Gastrocnemius medialis (tissue), 4 donors: ENCODE measurements at places on chromosomes 5 and 9.

DNA sequence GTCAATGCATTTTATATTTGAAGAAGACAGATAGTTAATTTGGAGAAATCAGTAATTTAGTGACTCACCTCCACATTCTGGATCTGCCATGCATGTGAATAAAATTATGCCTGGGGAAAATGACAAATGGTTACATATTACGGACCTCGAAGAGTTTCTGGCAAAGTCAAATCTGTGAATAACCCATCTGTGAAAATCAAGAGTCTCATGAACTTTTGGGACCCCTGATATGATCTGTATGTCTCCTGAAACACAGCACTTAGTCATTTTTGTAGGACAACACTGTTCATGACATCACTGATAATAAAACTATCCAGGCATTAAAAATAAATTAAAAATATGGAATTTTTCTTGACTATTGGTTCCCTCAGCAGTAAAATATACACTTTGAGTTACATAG, 584.5 kb downstream of the TLE4 start:
- DNase-seq = no peak

GRCh38 chr5:107295914-107296313, 374.8 kb downstream of the EFNA5 start:
- no peak for DNase-seq

GRCh38 chr9:92774274-92774673, 9.6 kb upstream of the BICD2 start:
- no peak for DNase-seq

DNA sequence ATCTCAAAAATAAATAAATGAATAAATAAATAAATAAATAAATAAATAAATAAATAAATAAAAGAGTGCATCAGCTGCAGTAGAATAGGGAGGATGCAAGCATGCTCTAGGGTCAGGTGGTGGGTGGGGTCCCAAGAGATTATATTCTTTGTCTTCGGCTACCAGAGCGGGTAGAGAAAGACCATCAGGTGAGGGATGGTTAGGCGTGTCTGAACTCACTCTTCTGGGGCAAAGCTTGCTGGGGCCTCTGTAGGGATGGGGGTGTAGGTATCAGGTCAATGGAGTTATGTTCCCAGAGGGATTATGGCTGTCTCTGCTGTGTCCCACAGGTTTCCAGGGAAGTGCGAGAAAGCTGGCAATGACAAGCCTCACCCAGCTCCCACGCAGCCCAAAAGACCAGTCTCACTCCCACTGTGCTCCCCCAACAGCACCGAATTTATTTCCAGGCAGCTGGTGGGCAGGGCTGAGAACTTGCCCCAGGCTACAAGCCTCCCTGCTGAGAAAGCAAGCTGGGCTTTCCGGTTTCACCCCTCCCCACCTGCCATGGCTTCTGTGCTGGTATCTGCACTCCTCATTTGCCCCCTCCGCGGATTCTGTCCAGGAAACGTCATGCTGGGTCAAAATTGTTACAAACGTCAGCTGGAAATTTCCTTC, 180.8 kb downstream of the LURAP1L start:
- no peak for DNase-seq

DNA sequence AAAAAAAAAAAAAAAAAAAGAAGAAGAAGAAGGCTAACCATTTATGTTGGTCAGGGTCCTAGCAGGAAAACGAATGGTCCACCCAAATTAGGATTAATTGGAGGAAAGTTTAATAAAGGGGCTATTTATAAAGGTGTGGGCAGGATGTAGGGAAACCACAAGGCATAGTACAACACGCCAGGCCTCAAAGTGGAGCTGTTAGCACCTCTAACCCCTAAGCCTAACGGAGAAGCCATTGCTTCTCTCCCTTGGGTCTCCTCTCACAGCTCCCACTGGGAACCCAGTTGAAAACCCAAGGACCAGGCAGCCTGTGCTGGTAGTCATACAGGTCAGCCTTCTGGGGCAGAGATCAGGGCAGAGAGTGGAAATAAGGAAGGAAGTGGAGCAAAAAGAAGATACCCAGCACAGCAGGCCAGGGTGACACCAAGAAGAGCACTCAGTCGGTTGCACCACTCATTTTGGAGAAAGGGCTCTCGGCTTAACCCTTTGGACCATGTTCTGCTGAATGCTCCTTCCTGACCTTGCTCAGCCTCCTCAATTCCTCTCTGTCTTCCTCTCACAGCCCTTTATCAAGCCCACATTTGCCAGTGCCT, 8.8 kb upstream of the GLIPR2 start:
- no peak for DNase-seq

GRCh38 chr5:83450183-83450966, 21.2 kb upstream of the VCAN start:
- no peak for DNase-seq

DNA sequence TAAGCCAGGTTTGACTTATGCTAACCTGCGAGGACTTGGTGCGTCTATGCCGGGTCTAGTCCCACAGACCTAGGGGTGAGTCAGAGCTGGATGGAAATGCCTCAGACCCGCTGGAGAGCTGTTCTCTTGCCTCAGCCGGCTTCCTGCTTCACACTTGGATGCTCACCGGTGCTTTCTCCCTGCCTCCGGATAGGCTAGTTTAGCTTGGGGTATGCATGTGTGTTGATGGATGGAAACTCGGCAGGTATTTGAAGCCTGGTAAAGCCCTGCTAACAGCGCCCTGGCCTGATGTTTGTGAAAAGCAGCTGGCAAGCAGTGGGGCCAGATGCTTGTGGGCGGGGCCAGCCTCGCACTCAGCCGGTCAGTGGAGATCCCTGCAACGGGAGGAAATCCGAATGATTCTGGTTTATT, 29.3 kb downstream of the PRRC2B start:
- DNase-seq = no peak

- DNase-seq = no peak
These were observed 21.4 kb downstream of the AGXT2 start for GRCh38 chr5:35026280-35026840.

DNA sequence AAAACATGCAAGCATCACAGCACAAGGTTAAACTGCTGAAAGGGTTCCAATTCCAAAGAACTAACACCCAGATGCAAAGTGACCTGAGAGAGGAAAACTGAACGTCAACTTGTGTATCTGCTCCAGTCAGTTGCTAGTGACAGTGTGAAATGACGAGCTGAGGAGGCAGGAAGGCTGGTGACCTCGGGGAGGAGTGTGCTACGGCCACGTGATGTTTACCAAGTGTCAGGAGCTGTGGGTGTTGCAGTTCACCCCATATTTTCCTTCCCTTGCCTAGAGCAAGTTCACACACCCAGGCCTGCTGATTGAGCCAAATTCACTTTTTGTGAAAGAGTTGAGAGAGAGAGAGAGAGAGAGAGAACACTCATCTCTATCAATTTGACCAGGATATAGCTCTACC, 231.6 kb upstream of the ANKH start:
- no peak for DNase-seq

DNA sequence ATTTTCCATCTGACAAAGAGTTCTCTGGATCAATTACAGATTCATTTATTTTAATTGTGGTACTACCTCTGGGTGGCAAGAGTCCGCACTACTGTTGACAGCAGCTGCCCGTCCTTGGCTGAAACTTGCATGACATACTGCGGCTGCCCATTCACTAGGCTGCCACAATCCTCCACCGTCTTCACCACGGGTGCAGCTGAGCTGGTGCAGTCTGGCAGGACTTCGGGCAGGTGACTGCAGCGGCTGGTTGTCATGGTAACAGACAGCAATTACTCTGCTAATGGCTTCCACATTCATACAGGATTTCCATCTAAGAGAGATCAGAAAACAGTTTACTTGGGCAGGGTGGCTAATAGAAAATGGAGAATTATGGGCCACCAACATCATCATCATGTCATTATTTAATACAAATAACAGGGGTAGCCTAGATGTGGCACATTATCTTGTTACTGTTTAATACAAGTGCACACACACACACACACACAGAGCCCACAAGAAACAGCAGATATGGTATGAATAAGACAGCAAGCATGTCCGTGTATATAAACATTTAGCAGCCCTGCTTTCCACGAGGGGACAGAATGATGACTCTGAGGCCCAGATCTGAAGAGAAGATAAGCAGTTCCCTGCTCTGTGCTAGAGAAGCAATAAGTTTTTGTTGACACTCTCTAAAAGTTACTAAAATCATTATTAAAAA, 112.3 kb downstream of the MARCHF3 start:
- no peak for DNase-seq

DNA sequence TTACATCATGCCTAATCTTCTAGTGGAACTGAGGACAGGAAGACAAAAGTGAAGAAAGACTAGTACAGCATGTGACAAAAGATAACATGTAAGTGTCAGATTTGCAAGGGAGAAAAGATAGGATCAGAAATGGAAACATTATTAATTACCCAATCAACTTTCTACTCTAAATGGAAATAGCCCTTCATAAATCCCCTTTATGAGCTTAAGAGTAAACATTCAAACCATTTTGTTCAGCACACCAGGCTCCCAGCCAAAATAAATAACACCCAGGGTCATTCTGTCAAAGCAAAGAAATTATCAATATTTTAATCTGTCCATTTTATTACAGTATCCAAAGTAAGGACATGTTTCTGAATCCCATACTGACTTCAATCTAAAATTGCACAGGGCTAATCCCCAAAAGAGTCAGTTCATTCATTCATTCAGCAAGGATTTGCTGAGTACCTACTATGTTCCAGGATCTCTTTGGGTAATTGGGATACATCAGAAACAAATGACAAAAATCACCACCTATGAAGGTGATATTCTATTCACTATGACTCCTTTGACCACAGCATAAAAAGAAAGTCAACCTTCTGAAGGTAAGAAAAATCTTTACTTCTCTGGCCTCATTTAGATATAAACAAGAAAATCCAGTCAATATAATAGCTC, 5.3 kb downstream of the PRELID2 start:
- DNase-seq = no peak

DNA sequence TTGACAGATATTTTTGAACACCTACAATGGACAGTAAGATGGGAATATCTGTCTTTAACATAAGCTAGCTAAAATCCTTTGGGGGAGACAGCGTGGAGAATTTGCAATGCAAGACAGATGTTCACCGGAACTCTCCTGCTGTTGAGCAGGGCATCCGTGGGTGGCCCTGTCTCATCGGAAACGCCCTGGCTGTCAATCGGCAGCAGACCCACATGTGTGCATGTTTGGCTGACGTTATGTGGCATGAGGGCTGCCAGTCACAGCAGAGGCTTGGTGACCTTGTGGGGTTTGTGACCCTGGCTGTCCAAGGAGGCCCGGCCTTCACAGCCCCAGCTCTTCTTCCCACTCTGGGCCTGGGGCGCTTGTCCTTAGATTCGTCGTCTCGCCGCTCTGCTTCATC, 129.7 kb upstream of the OTULINL start:
- DNase-seq = no peak

GRCh38 chr5:176606032-176606431, 3.9 kb downstream of the GPRIN1 start:
- DNase-seq = no peak

DNA sequence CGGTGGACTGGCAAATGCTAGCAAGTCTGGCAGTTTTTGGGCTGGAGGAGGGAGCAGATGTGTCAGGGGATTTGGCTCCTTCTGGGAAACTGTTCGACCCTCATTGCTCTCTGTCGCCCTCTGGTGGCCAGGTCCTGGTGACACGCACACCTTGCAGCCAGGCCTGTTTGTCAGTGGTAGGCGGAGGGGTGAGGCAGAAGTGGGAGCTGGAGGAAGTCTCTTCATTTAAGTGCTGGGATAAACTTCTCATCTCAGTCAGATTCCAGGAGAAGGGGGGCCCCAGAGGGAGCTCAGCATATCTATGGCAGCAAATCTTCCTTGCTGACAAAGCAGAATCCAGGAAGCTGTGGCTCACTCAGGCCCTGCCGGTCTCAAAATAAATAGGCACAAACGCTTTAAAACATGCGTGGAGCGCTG, 326.5 kb downstream of the ZSWIM6 start:
- DNase-seq = peak; percentile 32

DNA sequence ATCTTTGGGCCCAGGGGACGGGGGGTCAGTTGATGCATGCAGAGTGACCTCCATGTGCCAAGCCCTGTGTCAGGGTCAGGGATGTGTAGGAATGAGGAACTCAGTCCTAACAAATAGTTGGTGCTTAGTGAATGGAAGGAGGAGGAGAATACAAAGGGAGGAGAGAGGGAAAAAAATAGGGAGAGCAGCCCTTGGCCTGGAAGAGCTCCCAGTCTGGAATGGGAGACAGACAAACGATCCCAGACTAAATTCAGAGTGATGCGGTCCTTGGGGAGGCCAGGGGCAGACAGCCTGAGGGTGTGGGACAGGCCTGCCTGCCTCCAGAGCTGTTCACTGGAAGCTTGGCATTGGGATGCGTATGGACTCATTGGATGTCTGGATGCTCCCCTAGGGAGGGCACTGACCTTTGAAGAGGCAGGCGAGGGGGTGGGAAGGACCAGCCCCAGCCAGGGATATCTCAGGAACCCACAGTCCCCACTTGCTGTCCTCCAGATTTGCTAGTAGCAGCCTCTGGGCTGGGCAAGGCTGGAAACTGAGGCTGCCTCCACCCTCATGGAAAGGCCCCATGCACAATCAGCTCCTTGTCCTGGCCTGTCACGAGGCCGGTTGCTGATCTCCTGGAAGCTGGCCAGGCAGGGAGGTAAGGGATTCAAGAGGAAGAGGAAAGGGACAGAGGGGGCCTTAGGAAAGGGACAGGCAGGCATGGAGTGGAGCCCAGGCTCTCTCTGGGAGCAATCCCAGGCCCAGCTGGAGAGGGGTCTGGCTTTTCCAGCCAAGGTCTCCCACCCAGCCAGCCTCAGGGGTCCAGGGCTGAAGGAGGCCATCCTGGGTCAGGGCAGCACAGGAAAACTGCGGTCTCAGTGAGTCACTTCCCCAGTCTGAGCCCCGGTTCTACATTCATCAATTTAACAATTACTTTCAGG, 69.0 kb upstream of the GGTA1 start:
- DNase-seq = peak; percentile 70

DNA sequence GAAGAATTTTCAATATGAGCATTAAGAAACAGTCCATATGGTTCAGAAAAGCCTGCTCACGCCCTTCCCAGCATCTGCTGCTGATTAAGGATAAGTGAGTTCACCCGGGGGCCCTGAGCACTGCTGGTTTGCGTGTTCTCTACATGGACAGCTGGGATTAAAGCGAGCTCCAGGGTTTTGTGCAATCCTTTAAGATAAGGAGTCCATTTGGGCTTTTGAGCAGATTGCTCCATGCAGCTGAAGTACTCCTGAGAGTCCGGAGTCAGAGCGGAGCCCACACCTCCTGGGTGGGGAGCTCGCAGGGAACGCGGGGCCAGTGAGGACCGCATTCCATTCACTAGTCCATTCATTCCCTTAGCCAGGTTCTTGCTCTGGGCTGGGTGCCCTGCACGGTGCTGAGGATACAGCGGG, 149.3 kb upstream of the COL5A1 start:
- no peak for DNase-seq

- DNase-seq = no peak
These were observed 15.7 kb downstream of the NACC2 start for GRCh38 chr9:136079211-136079915.

- no peak for DNase-seq
These were observed 48.9 kb upstream of the PPARGC1B start for GRCh38 chr5:149681252-149681651.

DNA sequence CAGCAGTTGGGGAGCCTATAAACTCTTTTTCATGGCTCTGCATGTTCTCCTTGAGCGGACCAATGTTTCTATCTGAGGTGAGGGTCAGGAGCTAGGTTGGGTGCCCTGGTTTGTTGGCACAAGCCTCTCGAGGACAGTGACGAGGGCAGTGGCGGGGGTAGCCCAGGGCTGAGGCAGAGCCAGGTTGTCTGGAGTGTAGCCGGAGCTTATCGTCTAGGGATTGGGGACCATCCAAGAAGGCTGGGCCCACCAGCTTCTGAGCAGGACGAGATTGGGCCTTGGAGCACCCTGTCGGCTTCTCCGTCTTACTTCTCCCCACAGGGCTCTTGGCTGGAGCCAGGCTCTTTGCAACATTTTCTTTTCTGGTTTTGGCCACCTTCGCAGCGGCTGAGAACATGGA, 13.2 kb upstream of the CCL21 start:
- no peak for DNase-seq

- no peak for DNase-seq
These were observed 736 bp upstream of the GLDC start for GRCh38 chr9:6646293-6646636.
